ENCODE measurements at places on chromosomes 11 and 22.

DNA sequence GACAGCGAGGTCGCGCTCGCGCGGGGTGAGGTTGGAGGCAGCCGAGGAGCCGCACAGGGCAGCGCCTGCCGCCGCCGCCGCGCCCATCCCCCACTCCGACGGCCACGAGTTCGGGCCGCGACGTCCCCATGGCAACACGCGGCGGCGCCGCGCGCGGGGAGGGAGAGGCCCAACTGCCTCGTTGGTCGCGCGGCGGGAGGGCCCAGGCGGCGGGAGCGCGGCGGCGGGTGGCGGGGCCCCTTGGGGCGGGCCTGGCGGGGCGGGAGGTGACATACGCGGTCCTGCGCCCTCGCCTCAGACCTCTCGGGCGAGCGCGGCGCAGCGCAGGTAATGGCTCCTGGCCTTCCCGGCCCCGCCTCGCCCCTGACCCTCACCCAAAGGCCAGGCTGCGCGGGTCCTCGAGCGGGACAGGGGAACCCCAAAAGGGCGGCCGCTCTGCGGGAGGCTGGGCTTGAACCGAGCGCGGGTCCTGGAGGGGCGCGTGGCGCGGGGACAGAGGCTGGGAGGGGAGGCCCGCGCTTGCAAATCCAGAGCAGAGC lies at the start of gene DEUP1:
Gene DEUP1, plus strand, starts transcription at position 297 of the 539 bp plus-strand sequence. CDS start 1,518 bp downstream, outside the sequence.
- no peak for DNase-seq

DNA sequence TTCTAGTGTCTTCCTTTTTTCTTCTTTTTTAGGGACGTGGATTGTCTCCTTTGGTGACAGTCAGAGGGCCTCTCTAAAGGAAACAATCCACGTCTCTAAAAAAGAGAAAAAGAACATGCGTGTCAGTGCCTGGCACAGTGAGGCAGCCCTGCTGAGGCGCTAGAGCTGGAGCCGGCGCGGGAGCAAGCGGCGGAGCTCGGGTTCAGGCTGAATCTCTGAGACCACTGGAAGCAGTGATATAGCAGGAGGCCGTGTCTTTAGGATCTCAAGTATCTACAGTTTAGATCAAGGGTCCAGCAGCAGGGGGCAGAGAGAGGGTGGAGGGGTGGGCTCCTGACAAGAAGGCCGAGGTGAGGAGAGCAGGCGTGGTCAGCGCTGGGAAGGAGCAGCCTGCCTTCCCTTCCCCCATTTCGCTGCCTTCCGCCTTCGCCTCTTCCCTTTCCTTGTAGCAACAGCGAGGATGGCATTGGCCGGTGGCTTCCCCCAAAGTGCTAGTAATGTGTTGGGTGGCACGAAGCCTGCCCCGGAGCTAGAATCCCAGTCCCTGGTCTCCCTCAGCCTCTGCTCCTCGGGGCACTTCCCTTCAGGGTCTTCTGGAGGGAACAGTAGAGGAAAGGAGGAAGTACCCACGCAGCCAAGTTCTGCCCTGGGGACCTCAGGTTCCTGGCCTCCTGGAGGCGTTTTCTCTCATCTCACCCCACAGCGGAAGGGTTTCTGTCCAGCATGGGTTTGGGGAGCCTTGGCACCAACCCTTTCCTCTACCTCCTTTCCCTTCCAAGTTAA lies 28.2 kb upstream of the RAB1B start:
- no peak for DNase-seq

GRCh38 chr11:77470504-77470903 lies 3.4 kb downstream of the PAK1 start:
- DNase-seq = no peak

GRCh38 chr11:119483341-119483880 lies 60.4 kb upstream of the THY1 start:
- no peak for DNase-seq

GRCh38 chr11:45724153-45724552 lies 58.7 kb upstream of the CHST1 start:
- no peak for DNase-seq

GRCh38 chr11:12552692-12553091 lies 121.5 kb upstream of the TEAD1 start:
- no peak for DNase-seq

GRCh38 chr11:12245549-12246016 lies 131.8 kb upstream of the PARVA start:
- DNase-seq = no peak

- no peak for DNase-seq
Measured at GRCh38 chr22:31206896-31207687, 5.0 kb upstream of the LIMK2 start.

GRCh38 chr11:60303661-60304060 lies 23.2 kb downstream of the MS4A4A start:
- DNase-seq = no peak

DNA sequence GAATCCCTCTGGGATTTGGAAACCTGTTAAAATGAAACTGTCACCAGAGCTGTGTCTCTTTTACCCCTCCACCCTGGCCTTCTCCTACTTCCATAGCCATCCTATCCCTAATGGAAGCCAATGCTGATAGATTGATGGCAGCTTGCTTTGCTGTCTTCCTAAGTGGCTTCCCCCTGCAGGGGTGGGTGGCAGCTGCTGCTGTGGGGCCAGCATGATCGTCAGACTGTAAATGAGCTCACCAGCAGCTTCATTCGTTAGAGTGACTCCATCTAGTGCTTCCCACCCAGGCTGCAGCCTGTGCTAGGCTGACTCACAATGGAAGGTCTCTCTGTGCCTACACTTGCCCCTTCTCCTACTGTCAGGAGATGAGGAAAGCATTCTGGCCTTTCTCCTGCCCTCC lies 311.0 kb downstream of the BUD13 start:
- no peak for DNase-seq

DNA sequence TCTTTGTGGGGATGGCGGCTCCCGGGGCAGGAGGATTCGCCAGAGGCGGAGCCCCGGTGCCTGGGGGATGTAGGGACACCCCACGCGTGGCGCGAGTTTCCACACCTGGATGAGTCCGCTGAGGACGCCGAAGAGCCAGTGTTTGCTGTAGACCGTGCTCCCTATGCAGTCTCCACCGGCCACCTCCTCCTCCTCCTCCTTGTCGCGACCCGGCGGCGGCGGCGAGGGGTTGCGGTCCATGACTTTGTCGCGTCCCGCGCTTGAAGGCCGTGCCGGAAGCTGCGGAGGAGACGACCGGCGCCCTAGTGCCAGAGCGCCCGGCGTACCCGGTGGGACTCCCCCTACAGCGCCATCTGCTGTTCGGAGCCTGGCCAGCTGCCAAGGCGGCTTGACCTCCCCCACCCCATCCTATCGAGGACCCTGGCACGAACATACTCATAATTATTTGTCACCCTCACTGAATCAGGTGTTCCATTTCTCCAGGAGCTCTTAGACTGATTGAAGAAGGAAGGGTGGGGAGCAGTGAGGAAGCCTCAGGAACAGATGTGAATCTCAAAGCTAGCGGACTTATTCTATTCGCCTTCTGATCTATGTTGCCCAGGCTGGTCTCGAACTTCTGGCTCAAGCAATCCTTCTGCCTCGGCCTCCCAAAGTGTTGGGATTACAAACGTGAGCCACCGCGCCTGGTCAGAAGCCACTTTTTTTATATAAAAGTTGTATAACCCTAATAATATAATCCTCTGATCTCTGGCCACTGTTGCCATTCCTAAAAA lies at the start of gene SAAL1:
Gene SAAL1, minus strand, starts transcription at position 281 of the 773 bp plus-strand sequence. Its CDS starts 41 bp downstream, at position 240.
- peak; percentile 61 for DNase-seq

DNA sequence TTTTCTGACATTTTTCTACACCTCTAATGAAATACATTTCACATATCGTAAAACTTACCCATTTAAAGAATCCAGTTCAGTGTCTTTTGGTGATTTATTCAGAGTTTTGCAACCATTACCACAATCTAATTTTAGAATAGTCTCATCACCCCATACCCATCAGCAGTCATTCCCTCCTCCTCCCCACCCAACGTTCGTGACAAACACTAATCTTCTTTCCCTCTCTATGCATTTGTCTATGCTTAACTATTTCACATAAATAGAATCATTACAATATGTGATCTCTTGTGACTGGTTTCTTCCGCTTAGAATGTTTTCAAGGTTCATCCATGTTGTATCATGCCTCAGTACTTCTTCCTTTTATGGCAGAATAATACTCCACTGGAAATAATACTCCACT lies 9.5 kb downstream of the TTC28 start:
- peak; percentile 58 for DNase-seq

DNA sequence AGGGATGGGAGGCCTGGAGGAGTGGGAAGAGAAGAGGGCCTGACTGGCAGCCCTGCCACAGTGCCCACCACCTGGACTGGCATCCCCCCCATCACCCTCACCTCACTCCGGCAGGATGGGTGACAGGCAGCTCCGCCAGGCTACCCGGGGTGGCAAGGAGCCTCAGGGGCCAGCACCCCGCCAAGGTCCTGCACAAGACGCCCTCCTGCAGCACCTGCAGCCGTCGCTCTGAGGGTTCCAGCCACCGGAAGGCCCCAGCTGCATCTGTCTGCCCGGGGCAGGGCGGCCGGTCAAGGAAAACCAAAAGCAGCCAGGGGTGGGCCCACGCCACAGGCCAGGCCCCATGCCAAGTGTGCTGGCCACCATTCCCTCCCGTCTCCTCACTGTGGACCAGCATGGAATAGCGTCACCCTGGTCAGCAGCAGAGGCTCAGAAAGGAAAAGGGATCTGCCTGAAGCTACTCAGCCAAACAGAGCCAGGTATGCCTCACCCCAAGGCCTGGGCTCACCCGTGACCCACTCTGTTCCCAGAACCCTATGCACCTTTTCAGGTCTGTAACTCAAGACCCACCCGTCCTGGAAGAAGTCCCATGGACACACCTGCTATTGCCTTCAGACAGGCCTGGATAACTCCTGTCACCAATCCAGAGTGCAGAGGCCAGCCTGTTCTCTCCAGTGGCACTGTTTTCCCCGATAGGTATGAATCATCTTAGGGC lies 7.0 kb downstream of the RHBDD3 start:
- no peak for DNase-seq

- no peak for DNase-seq
Measured at GRCh38 chr11:130710497-130711012, 205.7 kb downstream of the SNX19 start.

GRCh38 chr11:124415356-124415923 lies 9.2 kb downstream of the OR8B4 start:
- DNase-seq = peak; percentile 14

- DNase-seq = no peak
Measured at GRCh38 chr11:8100158-8100557, 19.1 kb downstream of the TUB start.

- DNase-seq = no peak
Measured at GRCh38 chr11:66184728-66185127, 83.7 kb upstream of the RAB1B start.

- no peak for DNase-seq
Measured at GRCh38 chr11:125978181-125978716, 32.4 kb downstream of the VSIG10L2 start.

GRCh38 chr11:78656327-78656726 lies 81.7 kb upstream of the NARS2 start:
- DNase-seq = no peak

- DNase-seq = peak; percentile 17
Measured at GRCh38 chr22:26592421-26592891, 2.5 kb upstream of the TPST2 start.

All from inflammatory macrophage treated with lipopolysaccharide for 1 hour (primary cell).